ENCODE measurements at places on chromosomes 5 and 9. TPM values are rescaled to one million over a fixed set of nuclear protein-coding genes. Genes with fewer than 3 reads are reported as not detected.

PKD2L2 gene
- total RNA-seq: under 0.01 TPM

GFRA3 gene
- not detected for total RNA-seq

TTC23L gene
- 0.29 TPM for total RNA-seq

TICAM2 gene
- 9.1 TPM for total RNA-seq

ADAMTS6 gene
- 135 TPM for total RNA-seq

GRM6 gene
- not detected for total RNA-seq

FGD3 gene
- total RNA-seq: not detected

PHF2 gene
- 14.8 TPM for total RNA-seq

NRARP gene
- under 0.01 TPM for total RNA-seq

C9 gene
- total RNA-seq: 0.36 TPM

EPB41L4A gene
- total RNA-seq: 0.72 TPM

FGF1 gene
- 2.9 TPM for total RNA-seq

SLC36A3 gene
- total RNA-seq: not detected

CER1 gene
- not detected for total RNA-seq

DRD1 gene
- total RNA-seq: under 0.01 TPM

ABL1 gene
- 92.2 TPM for total RNA-seq

FBXL17 gene
- 19.5 TPM for total RNA-seq

SNCAIP gene
- total RNA-seq: 6.2 TPM

PTGS1 gene
- 3.2 TPM for total RNA-seq

PCDHGB6 gene
- 8.0 TPM for total RNA-seq

RAD17 gene
- total RNA-seq: 26.8 TPM

ACTBL2 gene
- not detected for total RNA-seq

CENPK gene
- 11.9 TPM for total RNA-seq

LHX2 gene
- total RNA-seq: not detected

NR4A3 gene
- 0.36 TPM for total RNA-seq

LMX1B gene
- under 0.01 TPM for total RNA-seq

GLRA1 gene
- not detected for total RNA-seq

PCDHGC3 gene
- 91.3 TPM for total RNA-seq

SELENOP gene
- 171 TPM for total RNA-seq

NSD1 gene
- 53.2 TPM for total RNA-seq

SPATA31A1 gene
- not detected for total RNA-seq

CDKN2A gene
- total RNA-seq: 32.1 TPM

GABRB2 gene
- total RNA-seq: 0.59 TPM

PRSS3 gene
- total RNA-seq: 3.5 TPM

LHX3 gene
- under 0.01 TPM for total RNA-seq

ZNG1C gene
- total RNA-seq: 17.0 TPM

NFIB gene
- 26.2 TPM for total RNA-seq

FOXI1 gene
- total RNA-seq: not detected

BTNL9 gene
- not detected for total RNA-seq

C9orf50 gene
- total RNA-seq: 0.36 TPM

MCIDAS gene
- total RNA-seq: 0.29 TPM

Measured in osteoblast (primary cell).